ENCODE measurements at places on chromosomes 6 and 20.

DNA sequence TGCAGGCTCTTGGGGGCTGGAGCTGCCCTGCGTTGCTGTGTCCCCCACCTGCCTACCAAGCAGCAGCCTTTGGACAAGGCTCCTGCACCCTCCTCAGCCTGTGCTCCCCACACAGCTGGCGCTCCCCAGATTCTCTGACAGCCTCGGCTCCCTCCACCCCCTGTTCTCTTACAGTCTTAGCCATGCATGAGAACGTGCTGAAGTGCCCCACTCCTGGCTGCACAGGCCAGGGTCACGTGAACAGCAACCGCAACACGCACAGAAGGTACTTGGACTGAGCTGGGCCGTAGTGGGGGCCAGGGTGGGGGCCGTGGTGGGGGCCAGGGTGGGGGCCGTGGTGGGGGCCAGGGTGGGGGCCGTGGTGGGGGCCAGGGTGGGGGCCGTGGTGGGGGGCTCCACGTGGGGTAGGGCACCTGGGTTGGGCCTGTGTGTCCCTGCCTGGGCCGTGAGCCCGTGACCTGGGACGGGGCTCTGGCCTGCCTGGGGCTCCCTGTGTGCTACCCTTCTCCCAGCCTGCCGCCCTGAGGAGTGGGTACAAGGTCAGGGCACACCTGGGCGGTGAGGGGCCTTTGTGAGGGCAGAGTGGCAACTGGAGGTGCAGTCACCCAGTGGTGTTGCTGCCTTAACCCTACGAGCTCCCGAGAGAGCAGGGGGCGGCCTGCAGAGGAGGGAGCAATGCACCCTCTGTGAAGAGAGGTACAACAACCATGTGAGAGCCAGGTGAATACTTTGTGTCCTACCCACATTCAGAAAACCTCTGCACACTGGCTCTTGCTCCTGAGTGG, 43.5 kb upstream of the PCMTD2 start:
- H3K4me1 ChIP-seq = no peaks in the 10 kb centered on the region
- H3K36me3 ChIP-seq = no peaks in the 10 kb centered on the region

GRCh38 chr20:49483696-49484123, 1.2 kb upstream of the KCNB1 start:
- H3K27ac ChIP-seq = no peak overlapping the region
- H3K4me3 ChIP-seq = peak overlapping the region; percentile 52
- no peaks in the 10 kb centered on the region for H3K27me3 ChIP-seq
- H3K4me1 ChIP-seq = no peaks in the 10 kb centered on the region
- DNase-seq = peak; percentile 31

DNA sequence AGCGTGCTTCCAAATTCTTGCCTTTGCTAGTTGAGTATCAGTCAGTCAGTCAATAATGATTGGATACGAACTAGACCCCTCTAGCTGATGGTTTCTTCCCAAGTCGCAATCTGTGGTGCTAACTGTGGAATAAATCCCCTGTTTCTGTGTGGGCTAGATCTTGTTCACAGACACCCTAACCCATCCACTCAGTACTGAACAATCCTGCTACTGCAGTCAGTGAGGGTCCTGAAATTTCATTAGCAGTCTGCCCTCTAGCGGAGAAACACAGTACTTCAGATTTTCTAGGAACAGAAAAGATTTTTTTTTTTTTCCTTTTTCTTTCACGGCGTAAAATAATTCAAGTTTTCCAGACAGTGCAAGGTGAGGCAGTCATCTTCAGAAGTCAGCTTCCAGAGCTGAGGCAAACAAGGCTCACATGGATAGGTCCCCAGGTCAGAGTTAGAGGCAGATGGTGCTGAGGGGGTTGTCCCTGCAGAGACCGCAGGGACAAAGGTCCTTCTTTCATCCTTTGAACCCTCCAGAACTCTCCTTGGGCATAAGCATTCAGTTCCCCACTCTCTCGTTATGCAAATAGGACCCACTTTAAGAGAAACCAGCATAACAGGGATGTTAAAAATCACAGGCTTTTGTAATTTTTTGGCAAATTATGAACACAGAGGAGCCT, 119.6 kb downstream of the SCML4 start:
- no peak overlapping the region for H3K27ac ChIP-seq
- no peaks in the 10 kb centered on the region for H3K36me3 ChIP-seq
- H3K4me3 ChIP-seq = no peak overlapping the region
- no peaks in the 10 kb centered on the region for H3K27me3 ChIP-seq
- peak; percentile 54 for DNase-seq

DNA sequence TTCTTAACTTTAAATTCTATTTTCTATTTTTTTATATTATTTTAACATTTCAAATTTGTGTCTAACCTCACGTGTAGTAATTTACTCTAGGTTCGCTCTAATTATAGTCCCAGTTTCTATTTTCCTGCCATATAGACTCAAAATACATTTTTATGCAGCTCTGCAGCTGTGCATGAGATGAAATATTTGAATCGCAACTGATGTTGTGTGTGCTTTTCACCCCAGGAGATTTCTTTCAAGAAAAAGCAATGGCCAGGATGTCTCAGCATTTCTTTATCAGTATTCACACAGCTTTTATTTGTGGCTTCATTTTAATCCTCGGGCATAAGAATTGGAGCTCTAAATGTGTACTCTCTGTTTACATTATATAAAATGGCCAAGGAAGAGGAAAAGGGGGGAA, 157.6 kb downstream of the HDGFL1 start:
- H3K4me1 ChIP-seq = peaks cover 2% of the 10 kb centered on the region
- DNase-seq = no peak
- peaks cover 3% of the 10 kb centered on the region for H3K36me3 ChIP-seq
- H3K27ac ChIP-seq = no peak overlapping the region
- no peak overlapping the region for H3K4me3 ChIP-seq
- no peaks in the 10 kb centered on the region for H3K27me3 ChIP-seq

DNA sequence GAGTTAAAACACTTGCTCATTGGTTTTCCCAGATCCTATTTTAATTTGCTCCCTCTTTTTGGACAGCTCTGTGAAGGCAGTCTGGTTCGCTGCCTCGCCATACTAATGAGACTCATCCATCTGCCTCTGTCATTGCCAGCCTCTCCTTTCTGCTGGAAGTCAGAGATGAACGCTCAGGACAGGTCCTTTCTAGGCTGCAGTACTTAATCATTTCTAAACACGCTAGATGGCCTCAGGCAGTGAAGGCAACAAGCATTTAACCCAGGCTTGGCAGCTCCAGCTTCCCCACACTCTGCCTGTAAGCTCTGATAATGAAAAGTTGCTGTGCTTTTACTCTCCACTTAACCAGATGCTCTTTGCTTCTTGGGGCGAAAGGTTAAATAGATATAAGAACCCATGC, 286.7 kb upstream of the POU3F2 start:
- peaks cover 12% of the 10 kb centered on the region for H3K4me1 ChIP-seq
- no peaks in the 10 kb centered on the region for H3K36me3 ChIP-seq
- DNase-seq = no peak
- H3K4me3 ChIP-seq = no peak overlapping the region

GRCh38 chr6:14500809-14501208, 383.2 kb downstream of the CD83 start:
- H3K4me3 ChIP-seq = no peak overlapping the region
- peak overlapping the region; percentile 37 for H3K27ac ChIP-seq
- DNase-seq = no peak
- no peaks in the 10 kb centered on the region for H3K36me3 ChIP-seq

- no peaks in the 10 kb centered on the region for H3K36me3 ChIP-seq
- H3K27me3 ChIP-seq = no peaks in the 10 kb centered on the region
- no peak overlapping the region for H3K27ac ChIP-seq
- H3K4me3 ChIP-seq = no peak overlapping the region
- no peaks in the 10 kb centered on the region for H3K4me1 ChIP-seq
- DNase-seq = no peak
Observed at GRCh38 chr6:17007749-17008148, 94.1 kb upstream of the STMND1 start.

DNA sequence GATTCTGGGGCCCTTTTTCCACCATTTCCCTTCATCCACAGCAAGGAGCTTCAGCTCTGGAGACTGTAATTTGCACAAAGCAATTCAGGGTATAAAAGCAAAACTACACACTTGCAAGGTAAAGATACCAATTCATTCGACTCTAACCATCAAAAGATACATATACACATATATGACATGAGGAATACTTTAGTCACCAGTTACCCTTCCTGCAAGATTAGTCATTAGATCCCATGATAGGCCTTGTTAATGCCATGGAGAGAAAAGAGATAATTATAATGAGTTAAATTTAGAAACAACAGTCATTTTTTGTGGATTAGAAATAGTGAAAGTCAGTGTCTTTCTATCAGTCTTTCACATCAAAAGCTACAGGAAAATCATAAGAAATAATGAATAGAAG, 204.2 kb downstream of the KCNQ5 start:
- H3K27ac ChIP-seq = no peak overlapping the region
- no peak for DNase-seq
- H3K4me3 ChIP-seq = no peak overlapping the region
- H3K36me3 ChIP-seq = no peaks in the 10 kb centered on the region

DNA sequence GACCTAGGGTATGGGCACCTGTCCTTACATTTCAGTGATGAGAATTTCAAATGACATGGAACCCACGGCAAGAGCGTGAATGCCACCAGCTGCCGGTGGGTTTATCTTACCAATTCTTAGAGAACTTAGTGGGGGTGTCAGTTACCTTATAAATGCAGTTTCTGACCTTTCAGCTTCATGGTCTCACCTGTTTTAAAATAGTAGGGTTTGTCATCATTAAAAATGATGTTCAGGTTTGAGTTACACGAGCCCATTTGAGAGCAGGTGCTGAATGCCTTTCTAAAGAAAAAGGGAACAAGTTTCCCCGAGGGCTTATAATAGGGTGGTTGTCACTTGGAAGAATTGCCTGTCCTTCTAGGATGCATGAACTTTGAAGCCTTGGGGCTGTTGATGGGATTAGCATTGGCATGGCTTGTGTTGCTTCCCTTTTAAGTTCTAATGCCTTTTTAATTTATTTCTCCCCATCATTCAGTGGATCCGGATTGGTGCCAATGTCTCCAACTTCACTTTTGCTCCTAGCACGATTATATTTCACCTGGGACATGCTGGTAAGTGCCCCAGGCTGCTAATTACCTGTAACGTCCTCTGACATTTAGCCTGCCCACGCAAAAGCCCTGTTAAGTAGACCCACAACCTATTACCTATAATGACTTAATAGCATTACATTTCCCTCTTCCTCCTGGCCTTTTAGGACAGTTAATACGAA, 27.9 kb downstream of the GHRH start:
- DNase-seq = no peak
- H3K27me3 ChIP-seq = no peaks in the 10 kb centered on the region
- H3K36me3 ChIP-seq = peaks cover 28% of the 10 kb centered on the region
- H3K4me3 ChIP-seq = no peak overlapping the region
- no peak overlapping the region for H3K27ac ChIP-seq

DNA sequence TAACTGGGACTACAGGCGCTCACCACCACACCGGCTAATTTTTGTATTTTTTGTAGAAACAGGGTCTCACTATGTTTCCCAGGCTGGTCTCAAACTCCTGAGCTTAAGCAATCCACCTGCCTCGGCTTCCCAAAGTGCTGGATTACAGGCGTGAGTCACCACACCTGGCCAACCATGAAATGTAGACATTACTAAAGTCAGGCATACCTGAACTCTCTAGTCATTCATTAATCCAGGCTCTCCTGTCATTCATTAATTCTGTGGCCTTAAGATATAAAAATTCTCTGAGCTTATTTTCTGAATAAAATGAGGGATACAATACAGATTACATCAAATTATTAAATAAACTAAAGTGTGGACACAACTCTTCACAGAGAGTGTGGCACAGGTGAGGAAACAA, 159.7 kb downstream of the GMDS start:
- H3K4me1 ChIP-seq = peaks cover 5% of the 10 kb centered on the region
- H3K4me3 ChIP-seq = no peak overlapping the region
- no peak for DNase-seq
- no peaks in the 10 kb centered on the region for H3K27me3 ChIP-seq

- no peaks in the 10 kb centered on the region for H3K27me3 ChIP-seq
- no peak for DNase-seq
- H3K27ac ChIP-seq = no peak overlapping the region
- H3K4me1 ChIP-seq = no peaks in the 10 kb centered on the region
Observed at GRCh38 chr6:69846770-69847491, 19.4 kb upstream of the COL19A1 start.

DNA sequence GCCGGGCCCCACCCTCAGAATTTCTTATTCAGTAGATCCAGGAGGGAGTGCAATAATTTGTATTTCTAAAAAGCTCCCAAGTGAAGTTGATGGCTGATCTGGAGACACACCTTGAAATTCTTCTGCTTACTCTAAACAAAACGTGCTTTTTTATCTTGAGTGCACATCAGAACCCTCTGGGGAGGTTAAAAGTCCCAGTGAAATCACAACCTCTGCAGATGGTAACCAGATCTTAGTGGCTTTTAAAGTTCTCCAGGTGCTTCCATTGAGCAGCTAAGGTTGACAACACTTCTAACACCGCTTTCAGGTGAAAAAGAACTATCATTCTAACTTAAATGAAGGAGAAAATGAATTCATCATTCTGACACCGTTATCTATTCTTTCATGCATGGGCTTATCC, 45.6 kb upstream of the ESR1 start:
- no peak for DNase-seq
- H3K36me3 ChIP-seq = no peaks in the 10 kb centered on the region
- H3K27me3 ChIP-seq = no peaks in the 10 kb centered on the region
- H3K4me3 ChIP-seq = no peak overlapping the region

DNA sequence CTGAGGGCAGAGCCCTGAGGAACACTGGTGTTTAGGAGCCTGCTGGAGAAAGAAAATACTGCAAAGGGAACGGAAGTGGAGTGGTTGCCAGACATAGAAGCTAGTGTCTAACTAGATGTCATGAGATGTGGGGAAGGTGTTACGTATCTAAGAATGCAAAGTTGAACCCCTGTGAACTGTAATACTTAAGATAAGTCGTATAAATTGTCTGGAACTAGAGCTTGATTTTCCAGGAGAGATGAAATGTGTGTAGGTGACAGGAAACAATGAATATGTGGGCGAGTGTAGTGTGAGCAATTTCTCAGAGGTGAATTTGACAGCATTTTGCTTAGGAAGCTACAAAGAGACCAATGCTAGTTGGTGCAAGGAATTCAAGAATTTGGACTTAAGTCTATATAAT, 27.9 kb downstream of the ESR1 start:
- H3K27me3 ChIP-seq = no peaks in the 10 kb centered on the region
- no peak overlapping the region for H3K27ac ChIP-seq
- H3K4me3 ChIP-seq = no peak overlapping the region
- no peaks in the 10 kb centered on the region for H3K36me3 ChIP-seq
- H3K4me1 ChIP-seq = no peaks in the 10 kb centered on the region

GRCh38 chr6:75081921-75082320, 123.9 kb downstream of the COL12A1 start:
- H3K36me3 ChIP-seq = no peaks in the 10 kb centered on the region
- H3K27me3 ChIP-seq = no peaks in the 10 kb centered on the region
- no peak overlapping the region for H3K4me3 ChIP-seq
- no peak for DNase-seq
- no peak overlapping the region for H3K27ac ChIP-seq

DNA sequence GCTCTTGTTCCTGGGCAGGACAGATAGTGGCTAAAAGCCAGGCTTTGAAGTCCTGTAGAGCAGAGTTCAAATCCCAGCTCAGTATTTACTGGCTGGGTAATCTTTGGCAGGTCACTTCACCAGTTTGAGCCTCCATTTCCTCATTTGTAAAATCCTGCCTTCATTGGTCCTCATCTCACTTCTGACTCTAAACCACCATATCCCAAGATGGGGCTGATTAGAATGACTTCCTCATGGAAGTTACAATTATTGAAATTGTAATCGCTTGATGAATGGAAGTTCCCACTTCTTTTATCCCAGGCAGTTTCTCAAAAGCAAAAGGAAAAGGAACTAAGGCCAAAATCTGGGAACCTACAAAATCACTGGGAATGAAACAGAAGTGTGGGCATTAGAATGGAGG, 35.9 kb upstream of the B4GALT5 start:
- no peak overlapping the region for H3K4me3 ChIP-seq
- H3K27me3 ChIP-seq = no peaks in the 10 kb centered on the region
- no peaks in the 10 kb centered on the region for H3K36me3 ChIP-seq
- H3K4me1 ChIP-seq = peaks cover 9% of the 10 kb centered on the region
- no peak for DNase-seq
